ENCODE measurements at places on chromosomes 7 and 10.

DNA sequence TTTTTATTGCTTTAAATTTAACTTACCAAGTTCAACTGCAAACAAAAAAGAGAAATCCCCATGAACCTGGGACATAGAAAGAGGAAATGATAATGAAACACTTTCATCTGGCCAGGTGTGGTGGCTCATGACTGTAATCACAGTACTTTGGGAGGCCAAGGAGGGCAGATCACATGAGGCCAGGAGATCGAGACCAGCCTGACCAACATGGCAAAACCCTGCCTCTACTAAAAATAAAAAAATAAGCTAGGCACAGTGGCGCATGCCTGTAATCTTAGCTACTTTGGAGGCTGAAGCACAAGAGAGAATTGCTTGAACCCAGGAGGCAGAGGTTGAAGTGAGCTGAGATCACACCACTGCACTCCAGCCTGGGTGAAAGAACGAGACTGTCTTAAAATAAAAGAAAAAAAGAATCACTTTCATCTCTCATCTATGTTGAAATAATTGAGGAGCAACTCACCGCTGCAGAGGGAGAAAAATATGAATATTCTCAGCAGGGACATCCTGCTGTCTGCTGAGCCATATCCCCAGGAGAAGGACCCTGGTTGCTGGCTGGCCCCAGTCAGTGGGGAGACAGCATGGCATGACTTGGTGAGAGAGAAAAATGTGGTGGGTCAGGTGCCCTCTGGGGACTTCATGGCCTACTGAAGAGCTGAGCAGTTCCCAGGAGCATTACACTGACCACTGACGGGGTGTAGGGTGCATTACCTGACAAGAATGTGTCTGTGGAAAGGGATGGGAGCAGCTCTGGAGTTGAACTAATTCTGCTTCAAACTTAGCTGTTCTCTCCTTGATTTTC, 22.8 kb upstream of the TARP start:
- DNase-seq = no peak

GRCh38 chr7:29878081-29878688, 71.9 kb downstream of the WIPF3 start:
- DNase-seq = no peak

GRCh38 chr7:124027236-124027635, 5.6 kb downstream of the TMEM229A start:
- no peak for DNase-seq

GRCh38 chr7:94368371-94368791, 26.3 kb upstream of the COL1A2 start:
- no peak for DNase-seq

- DNase-seq = no peak
Observed at GRCh38 chr10:80421707-80422536, 13.6 kb downstream of the PRXL2A start.
